ENCODE measurements at places on chromosomes 5 and 9. TPM values are rescaled to one million over a fixed set of nuclear protein-coding genes. Genes with fewer than 3 reads are reported as not detected.

GRCh38 chr5:392431-392988 lies 50.5 kb upstream of the EXOC3 start:
- ATAC-seq = peak; percentile 98

GRCh38 chr9:84818791-84819190 lies 149.3 kb downstream of the NTRK2 start:
- no peak for ATAC-seq

GRCh38 chr9:127726871-127727270 lies 8.2 kb downstream of the TOR2A start:
- no peak for ATAC-seq

GRCh38 chr5:83856881-83857280 lies 136.2 kb upstream of the HAPLN1 start:
- no peak for ATAC-seq

DNA sequence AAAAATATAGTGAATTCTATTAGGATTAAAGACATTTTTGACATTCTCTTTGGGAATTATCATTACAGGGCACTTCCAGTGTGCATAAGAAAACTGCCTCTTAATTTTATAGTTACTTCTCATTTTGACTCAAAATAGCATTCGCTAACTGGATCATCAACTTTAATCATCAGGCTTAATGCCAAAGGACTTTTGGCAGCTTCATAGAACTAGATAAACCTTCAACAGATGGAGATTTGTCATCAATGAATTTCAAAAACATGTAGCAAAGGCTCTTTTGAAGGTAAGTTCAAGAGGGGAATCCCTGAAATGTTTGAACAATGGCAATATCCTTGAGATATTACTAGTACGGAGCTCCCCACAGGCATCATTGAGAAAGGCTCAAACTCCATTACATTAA lies 447.2 kb downstream of the PDE4D start:
- no peak for ATAC-seq

DNA sequence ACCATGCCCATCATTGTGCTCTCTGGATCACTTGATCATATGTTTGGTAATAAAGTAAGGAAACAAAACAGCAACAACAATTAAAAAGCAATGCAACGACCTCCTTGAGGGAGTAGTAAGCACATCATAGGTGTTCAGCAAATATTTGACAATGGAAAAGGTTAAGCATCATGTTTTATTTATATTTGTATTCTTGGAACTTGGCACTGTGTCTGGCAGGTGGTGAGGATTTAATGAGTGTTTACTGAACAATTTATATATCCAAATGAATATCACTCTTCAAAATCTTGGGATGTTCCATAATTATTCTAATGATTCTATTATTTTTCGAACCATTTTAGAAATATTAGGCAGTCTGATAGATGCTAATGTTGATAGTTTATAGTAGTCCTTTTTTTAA lies 6.2 kb downstream of the PIP5K1B start:
- no peak for ATAC-seq

DNA sequence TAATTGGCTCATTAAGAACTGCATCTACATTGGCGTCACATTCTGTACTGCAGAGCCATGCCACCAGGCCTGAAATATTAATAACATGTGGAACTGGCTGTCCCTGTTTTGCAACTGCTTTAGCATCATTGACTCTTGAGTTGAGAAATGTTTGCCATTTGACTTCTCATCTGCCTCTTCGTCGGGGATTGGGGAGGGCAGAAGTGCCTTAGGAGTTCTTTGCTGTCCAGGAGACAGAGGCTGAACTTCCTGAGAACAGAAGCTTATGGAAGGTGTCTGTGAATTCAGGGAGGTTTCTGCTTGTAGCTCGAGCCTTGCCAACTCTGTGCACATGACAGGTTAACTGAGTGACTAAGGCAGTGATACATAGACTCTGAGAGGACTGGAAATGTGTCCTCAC lies 265.0 kb downstream of the KIF4B start:
- ATAC-seq = no peak

GMCL2 gene
- total RNA-seq = not detected

DNA sequence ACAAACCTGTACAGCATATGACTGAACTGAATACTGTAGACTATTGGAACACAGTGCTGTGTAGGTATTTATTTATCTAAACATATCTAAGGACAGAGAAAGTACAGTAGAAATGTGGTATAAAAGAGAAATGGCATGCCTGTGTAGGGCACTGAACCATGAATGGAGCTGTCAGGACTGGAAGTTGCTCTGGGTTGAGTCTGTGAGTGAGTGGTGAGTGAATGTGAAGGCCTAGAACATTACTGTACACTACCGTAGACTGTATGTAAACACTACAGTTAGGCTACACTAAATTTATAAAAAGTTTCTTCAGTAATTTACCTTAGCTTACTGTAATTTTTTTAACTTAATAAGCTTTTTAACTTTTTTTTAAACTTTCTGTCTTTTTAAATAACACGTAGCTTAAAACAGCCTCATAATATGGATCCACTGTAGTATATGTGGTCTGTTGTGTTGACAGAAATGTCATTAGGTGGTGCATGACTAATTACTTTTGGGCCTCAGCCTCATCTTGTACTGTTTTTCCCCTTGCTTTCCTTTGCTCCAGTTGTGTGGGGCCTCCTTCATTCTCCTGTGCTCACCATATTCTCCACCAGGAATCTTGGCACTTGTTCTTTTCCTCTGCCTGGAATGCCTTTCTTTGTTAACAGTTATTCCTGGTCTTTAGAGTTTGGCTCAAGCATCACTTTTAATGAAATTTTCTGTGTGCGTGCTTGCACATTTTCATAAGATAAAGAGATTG lies 8.8 kb downstream of the SPIN1 start:
- no peak for ATAC-seq

DNA sequence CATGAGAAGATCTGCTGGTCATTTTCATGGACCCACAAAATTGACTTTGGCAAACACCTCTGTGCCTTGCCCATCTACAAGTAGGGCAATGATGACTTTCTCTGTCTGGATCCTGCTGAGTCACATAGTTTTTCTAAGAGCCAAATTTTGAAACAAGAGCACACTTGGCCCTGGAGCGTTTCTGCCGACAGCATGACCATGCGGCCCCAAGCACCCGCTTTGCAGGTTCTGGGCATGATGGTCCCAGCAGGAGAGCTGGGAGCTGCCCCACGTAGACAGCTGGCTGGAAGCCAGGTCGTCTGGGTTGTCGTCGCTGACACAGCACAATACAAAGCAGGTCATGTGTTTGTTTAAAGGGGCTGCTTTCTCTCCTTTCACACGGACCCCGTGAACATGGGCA lies 159.8 kb downstream of the SYK start:
- ATAC-seq = no peak

DNA sequence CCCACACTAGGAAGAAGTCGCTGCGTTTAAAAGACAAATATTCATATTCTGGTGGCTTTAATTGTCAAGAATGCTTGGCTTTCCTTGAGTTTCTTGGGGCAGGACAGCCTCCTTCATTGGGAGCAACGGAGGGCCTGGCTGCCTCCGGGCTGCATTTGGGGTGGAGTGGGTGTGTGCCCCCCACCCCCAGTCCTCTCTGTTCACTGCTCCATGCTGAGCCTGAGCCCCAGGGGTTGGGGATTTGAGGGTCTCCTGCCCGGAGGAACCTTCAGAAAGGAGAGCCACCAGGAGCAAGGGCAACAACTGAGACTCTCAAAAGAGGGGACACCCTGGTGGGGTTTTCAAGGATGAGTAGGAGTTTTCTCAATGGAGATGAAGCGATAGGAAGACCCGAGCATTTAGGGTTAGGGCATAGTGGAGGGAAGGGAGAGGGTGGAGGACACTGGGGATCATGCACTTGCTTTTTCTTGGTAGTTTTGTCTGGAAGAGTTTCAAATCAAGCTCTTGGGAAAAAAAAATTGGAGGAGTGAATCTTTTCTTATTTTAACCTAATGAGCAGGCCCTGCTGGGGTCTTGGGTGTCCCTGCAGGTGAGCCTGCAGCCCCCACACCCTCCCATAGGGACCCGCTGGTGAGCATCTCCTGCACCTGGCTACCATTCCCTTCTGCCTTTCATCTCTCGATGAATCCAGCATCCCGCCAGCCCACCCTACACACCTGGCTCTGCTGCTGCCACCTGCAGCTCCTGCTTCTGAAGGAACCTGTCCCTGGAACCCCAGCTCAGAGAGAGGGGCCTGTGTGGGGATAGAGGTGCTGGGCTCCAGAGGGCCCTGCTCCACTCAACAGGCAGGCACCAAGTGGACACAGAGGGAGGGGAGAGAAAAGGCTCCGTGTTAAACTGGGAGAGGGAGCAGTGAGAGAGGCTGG lies 4.1 kb downstream of the SLC6A19 start:
- no peak for ATAC-seq

GRCh38 chr9:35627575-35627974 lies 9.4 kb upstream of the CD72 start:
- ATAC-seq = no peak

DNA sequence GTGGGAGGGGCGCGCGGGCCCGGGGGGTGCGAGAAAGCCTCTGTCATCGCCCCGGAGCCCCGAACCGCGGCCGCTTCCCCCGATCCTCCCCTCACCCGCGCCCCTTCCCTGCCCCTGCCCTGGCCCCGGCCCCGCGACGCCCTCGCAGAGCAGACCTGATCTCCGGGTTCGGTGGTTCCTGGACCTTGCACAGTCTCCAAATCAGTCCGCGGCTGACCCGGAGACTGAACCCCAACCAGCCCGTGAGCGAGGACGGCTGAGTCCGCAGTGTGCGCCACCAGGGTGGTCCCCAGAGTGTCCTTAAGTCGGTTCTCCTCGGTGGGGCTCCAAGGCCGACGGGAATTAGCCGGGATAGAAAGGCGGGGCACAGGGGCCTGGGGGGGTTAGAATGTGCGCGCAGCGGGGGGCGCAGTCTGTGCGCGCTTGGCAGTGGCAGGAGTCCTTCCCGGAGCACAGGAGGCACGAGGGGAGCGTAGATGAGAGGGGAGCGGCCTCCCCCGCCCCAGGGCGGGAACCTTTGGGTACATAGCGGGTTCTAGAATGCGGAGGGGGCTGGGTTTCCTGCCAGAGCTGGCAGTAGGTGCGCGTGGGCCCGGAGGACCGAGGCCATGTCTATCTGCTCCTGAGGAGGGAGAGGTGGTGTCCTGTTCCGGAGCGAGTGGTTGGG lies 779 bp downstream of the PKN3 start:
- ATAC-seq = peak; percentile 45

AMBP gene
- not detected for total RNA-seq

SGCD gene
- not detected for total RNA-seq

DNA sequence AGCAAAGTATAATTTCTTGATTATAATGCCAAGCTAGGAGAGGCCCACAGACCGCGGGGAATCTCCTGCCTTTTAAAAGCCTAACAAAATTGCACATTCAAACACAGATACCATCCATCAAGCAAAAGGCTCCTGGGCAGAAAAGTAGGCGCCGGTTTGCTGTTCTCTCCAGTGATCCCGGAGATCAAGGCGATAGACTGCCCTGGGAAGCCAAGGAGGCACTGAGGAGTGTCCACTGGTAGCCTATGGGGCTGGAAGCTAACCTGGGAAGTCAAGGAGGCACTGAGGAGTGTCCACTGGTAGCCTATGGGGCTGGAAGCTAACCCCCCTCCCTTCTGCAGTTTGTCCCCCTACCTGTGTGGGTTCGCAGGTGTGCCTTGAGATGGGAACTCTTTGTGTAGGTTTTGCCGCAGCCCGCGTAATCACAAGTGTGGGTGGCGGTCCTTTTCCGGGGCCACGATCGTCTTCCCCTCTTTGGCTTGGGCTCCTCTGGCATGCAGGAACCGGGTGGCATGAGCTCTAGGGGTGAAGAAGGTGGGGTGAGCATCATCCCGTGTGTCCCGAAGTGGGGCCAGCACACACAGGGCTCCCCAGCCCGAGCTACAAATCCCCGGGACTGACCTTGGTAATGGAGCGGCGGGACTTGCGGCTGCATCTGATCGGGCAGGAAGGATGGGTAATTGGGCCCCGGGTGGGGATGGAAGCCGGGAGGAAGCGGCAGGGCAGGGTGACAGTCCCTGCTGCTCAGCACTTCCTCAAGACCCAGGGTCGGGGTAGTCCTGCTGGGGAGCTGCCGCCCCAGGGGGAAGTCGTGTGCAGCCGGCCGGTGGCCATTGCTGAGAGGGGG lies 2.7 kb downstream of the KLF4 start:
- ATAC-seq = no peak

SLC6A3 gene
- not detected for total RNA-seq

All from activated T-helper 17 cell treated with anti-CD3 and anti-CD28 coated beads, Interleukin-2, amount 50 U/mL, for 72 hours (primary cell).